ENCODE measurements at places on chromosomes 11 and 22.

DNA sequence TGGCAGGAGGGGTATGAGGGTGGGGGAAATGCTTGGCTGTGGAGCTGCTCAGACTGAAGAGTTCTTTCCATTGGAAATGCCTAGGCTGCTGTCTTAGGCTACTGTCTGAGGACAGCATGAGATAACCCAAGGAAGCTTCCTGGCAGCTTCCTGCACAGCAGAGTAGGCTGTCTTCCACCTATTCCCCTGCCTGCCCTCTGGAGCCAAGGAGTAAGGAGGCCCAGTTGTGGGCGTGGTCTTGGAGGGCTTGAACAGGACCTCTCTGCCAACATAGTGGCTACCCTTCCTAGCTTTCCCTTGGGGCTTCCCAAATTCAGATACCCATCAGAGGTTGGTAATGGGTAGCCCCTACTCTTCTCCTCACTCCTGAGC lies 25.9 kb downstream of the PHLDB1 start:
- DNase-seq = no peak

DNA sequence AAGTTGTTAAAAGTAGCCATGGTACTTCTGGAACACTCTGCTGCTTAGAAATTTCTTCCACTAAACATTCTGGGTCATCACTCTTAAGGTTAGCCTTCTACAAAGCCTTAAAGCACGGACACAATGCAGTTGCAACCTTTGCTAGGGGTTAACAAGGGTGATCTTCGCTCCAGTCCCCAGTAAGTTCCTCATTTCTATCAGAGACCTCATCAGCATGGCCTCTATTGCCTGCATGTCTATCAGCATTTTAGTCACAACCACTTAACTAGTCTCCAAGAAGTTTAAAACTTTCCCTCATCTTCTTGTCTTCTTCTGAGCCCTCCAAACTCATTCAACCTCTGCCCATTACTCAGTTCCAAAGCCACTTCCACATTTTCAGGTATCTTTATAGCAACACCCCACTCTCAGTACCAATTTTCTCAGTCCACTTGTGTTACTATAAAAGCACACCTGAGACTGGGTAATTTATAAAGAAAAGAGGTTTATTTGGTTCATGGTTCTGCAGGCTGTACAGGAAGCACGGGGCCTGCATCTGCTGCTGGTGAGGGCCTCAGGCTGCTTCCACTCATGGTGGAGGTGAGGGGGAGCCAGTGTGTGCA lies 48.7 kb upstream of the TH start:
- DNase-seq = no peak

DNA sequence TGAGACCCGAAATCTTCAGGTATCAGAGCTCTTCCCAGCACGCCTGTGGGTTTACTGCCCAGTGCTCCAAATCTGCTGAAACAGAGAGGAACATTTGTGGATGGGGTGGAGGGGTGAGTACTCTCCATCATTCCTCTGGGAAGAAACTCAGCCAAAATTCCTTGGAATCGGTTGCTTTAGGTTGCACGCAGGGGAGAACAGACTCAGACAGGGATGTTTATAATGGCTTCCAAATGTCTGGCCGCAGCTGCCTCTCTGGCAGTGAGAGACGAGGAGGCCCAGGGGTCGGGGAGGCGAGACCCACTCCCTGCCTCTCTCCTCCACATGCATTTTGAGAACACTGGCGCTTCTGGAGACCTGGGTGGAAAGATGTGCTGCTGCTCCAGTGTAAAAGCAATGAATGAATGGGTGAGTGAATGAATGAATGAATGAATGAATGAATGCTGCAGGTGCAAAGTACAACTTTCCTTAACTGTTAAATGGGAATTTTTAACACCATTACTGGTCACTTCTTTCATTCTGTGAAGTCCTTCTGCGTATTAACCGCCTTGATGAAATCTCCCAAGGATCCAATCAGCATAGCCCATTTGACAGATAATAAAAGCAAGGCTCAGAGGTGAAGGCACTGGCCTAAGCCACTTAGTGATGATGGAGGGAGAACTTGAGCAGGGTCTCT lies 437.4 kb downstream of the MIAT start:
- peak; percentile 92 for DNase-seq

GRCh38 chr22:23834793-23835483 lies 3.9 kb downstream of the DERL3 start:
- DNase-seq = peak; percentile 46

- peak; percentile 20 for DNase-seq
These were observed 21.4 kb upstream of the FGF3 start for GRCh38 chr11:69840371-69841169.

GRCh38 chr22:46024136-46024840 lies 47.3 kb upstream of the WNT7B start:
- DNase-seq = peak; percentile 14

- DNase-seq = no peak
These were observed 60.1 kb downstream of the PDE3B start for GRCh38 chr11:14703731-14704130.

DNA sequence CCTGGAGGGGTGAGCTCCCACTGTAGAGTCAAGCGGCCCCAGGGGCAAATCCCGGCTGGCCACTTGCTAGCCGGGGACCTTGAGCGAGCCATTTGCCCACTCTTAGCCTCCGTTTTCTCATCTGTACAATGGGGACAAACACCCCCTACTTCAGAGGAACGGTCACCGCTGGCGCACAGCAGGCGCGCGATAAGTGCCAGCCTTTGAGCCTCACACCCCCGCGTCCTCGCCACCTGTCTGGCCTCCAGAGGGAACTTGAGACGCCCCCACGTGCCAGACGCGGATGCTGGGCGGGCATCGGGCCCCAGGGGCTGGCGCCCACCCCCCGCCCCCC lies 72.6 kb upstream of the TCF20 start:
- DNase-seq = no peak

DNA sequence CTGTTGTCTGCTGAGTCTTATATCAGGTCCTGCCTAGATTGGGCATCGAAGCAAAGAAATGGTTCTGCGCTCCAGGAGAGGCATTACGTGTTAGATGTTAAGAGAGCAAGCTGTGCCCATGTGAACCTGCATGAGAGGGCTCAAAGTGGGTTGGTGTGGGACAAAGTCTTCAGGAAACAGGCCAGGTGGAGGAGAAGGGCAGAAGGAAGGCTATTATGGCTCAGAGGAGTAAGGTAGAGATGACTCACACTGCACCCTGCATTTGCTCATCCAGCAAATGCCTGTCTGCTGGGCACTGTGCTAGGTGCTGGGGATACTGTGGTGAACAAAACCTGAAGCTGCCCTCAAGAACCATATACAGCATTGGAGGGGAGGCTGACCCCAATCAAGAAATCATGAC lies 5.8 kb downstream of the USP35 start:
- DNase-seq = no peak

- DNase-seq = no peak
These were observed 33.8 kb downstream of the TXN2 start for GRCh38 chr22:36447632-36448031.

DNA sequence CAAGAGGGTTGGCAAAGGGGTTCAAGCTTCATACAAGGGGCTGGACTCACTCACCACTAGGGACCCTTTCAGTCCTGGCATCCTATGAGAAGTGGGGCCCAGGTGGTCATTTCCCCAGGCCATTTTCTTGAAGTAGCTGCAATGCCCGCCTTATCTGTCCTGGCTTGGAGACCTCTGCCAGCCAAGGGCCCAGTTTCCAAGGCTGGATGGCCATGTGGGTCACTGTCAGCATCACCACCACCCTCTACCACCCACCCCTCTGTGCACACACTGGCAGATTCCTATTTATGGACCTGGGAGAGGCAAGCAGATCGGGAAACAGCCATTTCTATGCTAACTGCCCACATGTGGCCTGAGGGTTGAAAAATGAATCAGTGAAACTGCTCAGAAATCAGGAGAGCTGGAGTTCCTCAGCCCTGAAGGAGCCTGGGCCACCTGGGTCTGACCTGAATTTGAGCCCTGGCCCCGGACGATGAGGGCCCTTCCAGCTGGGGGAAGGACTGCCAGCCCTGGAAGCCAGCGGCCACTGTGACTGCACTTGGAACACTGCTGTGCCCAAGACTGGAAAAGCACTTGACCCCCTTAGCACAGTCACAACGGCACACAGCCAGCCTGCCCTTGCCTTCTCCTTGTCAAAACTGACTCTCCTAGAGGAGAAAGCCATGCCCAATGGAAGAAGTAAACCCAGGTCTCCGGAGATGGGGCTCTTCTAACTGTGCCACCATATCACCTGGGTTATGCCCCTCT lies 442.2 kb downstream of the BUD13 start:
- no peak for DNase-seq

- no peak for DNase-seq
These were observed 44.3 kb downstream of the DNHD1 start for GRCh38 chr11:6541356-6541755.

DNA sequence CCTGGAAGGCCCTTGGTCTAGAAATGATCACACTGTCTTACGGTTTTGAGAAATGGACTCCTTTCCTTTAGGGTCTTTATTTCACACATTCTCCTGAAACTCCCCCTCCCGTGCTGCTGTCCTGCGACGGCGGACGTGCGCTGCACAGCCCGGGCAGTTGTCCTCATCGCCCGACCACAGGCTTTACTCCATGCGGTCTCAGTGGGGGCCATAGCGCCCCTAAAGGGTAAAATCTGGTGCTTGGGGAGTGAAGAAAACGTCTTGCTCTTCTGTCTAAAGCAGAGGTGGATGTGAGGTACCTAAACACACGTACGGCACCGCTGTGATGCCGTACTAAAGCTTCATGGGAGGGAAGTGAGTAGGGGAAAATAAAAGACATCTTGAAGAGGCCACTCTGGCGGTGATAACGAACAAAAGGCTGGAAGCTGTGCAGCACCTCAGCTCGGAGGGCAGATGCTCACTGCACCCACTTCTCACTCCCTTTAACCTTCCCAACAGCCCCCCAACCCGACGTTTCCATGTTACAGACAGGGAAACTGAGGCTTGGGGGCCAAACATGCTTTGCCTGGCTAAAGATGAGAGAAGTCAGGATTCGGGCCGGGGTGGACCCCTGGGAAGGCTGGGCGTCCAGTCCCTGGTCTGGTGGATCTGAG lies 22.6 kb downstream of the MPPED1 start:
- no peak for DNase-seq

DNA sequence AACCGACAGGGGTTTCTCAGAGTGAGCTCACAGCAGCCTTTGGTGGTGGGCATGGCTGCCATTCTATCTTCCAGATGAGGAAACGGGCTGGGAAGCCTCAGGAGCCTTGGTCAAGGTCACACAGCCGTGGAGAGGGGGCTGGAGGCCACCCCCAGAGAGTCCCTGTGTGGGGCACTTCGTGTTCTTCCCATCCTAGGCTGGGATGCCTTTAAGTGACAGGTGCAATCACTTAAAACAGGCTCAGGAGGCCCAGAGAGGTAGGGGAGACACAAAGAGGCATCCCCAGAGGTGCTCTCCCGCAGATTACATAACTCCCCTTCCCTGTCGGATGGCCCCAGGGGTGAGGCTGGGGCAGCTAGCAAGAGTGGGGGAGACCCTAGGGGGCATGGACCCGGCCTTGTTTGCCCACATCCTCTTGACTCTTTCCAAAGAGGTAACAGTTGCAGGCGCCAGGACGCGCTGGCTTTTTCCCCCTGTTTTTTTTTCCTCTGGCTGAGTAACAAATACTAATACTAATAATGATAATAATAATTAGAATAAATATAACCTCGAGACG lies 17.5 kb upstream of the SHISAL1 start:
- DNase-seq = no peak

GRCh38 chr22:48661984-48662383 lies 1165.7 kb downstream of the BRD1 start:
- DNase-seq = no peak

- no peak for DNase-seq
These were observed 111.6 kb downstream of the PHF21B start for GRCh38 chr22:44898236-44898635.

- no peak for DNase-seq
These were observed 4.6 kb upstream of the TMEM123 start for GRCh38 chr11:102457056-102457677.

DNA sequence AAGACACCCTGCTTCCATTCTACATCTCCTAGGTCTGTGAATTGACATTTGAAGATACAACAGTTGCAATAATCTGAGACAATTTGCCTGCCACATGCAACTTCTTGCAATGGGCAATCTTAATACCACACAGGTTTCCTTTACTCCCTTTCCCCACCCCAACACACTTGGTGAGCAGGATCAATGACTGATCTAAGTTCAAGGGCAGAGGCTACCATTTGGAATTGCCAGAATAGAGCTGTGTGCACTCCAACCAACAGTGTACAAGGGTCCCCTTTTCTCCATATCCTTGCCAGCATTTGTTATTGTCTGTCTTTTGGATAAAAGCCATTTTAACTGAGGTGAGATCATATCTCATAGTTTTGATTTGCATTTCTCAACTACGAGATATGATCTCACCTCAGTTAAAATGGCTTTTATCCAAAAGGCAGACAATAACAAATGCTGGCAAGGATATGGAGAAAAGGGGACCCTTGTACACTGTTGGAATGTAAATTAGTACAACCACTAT lies 2.9 kb upstream of the NNMT start:
- DNase-seq = no peak

GRCh38 chr22:40383905-40384304 lies 13.5 kb downstream of the SGSM3 start:
- no peak for DNase-seq
